ENCODE measurements at places on chromosomes 11 and 22. TPM values are rescaled to one million over a fixed set of nuclear protein-coding genes. Genes with fewer than 3 reads are reported as not detected.
A peak's percentile ranks its signal among the peaks of the same experiment; 100 is the strongest.

DNA sequence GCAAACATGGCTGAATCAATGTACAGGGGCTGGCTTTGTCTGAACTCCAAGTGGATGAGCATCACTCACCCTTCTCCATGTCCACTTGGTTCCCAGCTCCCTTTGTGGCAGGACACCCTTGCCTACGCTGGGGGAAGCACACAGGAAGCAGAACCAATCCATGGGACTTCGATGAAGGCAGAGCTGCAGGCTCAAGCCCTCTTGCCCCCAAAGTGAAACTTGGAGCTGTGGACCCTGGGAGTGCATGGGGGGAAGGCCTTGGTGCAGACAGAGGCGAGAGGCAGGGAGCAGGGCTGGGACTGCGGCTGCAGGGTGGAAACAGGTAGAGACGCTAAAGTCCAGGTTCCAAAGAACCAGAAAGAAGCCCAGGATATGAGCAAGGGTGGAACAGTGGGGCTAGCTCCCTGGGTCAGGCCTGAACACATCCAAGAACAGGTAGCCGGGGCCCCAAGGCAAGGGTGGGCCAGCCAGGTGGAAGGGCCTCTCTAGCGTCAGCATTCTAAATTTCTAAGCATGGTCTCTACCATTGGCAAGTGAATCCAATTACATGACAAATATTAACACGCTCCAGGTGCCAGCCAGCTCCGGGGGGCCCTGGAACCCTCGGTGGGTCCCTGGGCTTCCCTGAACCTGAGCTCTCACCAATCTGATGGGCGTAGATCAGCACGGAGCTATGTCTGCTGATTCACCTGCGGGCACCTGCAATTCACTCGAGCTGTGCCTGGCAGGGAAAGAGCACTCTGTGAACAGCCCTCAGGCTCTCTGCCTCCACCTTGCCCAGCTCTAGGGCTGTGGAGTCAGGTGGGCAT, 532.8 kb downstream of the BRD1 start:
- no peak overlapping the region for H3K27ac ChIP-seq
- no peaks in the 10 kb centered on the region for H3K4me1 ChIP-seq
- no peaks in the 10 kb centered on the region for H3K27me3 ChIP-seq
- H3K36me3 ChIP-seq, result no peaks in the 10 kb centered on the region

DNA sequence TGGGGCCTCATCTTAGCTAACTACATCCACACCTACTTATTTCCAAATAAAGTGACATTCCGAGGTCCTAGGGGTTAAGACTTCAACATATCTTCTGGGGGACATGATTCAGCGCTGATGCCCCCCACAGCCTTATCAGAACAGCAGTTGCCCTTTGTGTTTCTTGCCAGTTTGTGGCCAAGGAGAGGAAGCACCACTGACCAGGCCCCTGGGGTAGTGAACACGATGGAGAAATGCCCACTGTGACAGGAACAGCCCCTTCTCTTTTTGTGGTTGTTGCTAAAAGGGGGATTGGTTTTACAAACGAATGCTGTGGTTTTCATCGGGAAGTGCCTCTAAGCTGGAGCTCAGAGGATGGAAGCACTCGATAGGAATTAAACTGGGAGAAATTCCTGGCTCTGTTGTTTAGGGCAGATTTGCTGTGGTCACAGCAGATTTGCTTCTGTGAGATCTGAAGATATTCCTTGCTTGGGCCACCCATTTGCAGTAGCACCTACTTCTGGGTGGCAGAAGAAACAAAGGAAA, 88.8 kb downstream of the ABTB2 start:
- no peak overlapping the region for H3K27ac ChIP-seq
- DNase-seq, result no peak
- no peaks in the 10 kb centered on the region for H3K4me1 ChIP-seq
- no peaks in the 10 kb centered on the region for H3K27me3 ChIP-seq
- H3K36me3 ChIP-seq, result no peaks in the 10 kb centered on the region

DNA sequence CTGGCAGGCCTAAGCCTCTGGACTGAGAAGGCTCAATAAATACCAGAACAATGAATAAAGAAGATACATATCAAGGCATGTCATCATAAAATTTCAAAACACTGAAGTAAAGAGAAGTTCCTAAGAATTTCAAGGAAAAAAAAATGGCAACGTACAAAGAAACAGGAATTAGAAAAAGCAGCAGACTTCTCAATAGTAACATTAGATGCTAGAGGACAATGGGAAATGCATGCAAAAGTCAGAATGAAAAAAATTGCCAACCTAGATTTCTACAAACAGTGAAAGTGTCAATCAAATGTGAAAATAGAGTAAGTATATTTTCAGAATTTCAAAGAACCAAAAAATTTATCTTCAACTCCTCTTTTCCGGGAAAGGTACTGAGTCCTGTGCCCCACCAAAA, 125.0 kb downstream of the KCNC1 start:
- H3K4me3 ChIP-seq, result no peak overlapping the region
- no peaks in the 10 kb centered on the region for H3K27me3 ChIP-seq
- no peak overlapping the region for H3K27ac ChIP-seq
- no peaks in the 10 kb centered on the region for H3K36me3 ChIP-seq
- no peak for DNase-seq
- no peaks in the 10 kb centered on the region for H3K4me1 ChIP-seq

DNA sequence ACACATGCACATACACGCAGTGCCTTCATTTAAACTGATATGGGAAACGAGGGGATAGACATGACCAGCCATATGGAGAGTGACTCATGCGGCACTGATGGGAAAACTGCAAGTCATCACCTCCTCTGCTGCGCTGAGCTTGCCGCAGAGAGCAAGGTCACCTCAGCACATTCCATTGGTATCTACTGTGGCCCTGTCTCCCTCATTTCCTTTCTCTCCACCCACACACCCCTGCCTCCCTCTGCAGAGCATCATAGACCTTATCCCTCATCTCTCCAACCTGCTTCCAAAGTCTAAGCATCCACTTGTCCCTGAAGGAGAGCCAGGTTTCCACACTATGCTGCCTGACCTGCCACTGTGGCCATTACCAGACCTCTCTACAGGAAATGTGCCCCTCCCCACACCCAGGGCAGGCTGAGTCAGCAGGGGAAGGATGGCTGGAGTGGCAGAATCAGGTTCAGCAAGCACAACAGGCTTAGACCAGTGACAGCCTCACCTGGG, 116.9 kb upstream of the SNX19 start:
- no peak overlapping the region for H3K4me3 ChIP-seq
- no peak overlapping the region for H3K27ac ChIP-seq

DNA sequence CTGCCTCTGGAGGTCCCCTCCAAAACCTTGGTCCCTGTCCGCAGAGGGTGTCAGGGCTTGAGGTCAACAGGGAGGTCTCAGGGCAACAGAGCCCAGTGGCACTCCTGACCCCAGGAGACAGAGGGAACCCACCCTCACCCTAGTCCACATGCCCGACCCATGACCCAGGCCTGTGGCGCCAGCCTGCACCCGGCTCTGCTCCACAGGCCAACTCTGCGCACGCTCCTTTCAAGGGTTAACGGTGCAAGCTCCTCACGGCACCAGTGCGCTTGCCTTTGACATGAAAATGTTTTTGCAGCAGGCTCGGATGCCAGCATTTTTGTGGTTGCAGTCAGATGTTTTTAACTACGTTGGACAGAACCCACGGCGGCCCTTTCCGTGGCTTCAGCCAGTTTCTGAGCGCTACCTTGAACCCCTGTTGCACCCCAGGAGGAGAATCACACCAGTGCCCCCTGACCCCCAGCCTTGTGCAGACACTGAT, 68.6 kb downstream of the CDKN1C start:
- H3K4me3 ChIP-seq, result no peak overlapping the region
- no peaks in the 10 kb centered on the region for H3K36me3 ChIP-seq
- no peaks in the 10 kb centered on the region for H3K27me3 ChIP-seq

GRCh38 chr11:87966216-87966615, 209.0 kb downstream of the RAB38 start:
- H3K27ac ChIP-seq, result no peak overlapping the region
- no peak overlapping the region for H3K4me3 ChIP-seq
- H3K4me1 ChIP-seq, result no peaks in the 10 kb centered on the region
- no peaks in the 10 kb centered on the region for H3K36me3 ChIP-seq
- H3K27me3 ChIP-seq, result no peaks in the 10 kb centered on the region
- DNase-seq, result no peak

DNA sequence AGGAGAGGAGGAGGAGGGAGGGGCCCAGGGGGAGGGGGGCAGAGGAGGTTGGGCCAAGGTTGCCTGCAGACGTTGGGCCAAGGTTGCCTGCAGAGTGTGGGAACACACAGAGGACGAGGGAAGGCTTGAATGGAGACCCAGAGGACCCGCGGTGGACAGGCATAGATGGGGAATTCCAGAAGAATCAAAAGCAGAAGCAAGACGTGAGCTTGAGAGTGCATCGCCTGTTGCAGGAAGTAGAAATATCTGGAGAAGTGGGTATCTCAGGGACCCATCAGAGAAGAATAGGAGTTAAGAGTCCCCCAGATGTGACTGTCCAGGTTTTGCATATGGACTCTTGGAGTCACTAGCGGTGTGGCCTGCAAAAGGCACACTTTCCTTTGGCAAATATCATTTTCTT, 670.2 kb downstream of the TBC1D22A start:
- peak; percentile 42 for DNase-seq
- H3K27me3 ChIP-seq, result no peaks in the 10 kb centered on the region
- H3K4me3 ChIP-seq, result no peak overlapping the region
- H3K4me1 ChIP-seq, result no peaks in the 10 kb centered on the region

- H3K27me3 ChIP-seq, result no peaks in the 10 kb centered on the region
- H3K4me1 ChIP-seq, result peaks cover 24% of the 10 kb centered on the region
- no peak overlapping the region for H3K4me3 ChIP-seq
- no peak for DNase-seq
These were observed 2.7 kb upstream of the CLMP start for GRCh38 chr11:123197711-123198110.

Gene OR5B17
- total RNA-seq, result not detected

Gene SERPING1
- total RNA-seq, result 210 TPM

All from right atrium auricular region (tissue), 2 donors.